ENCODE measurements at places on chromosomes 13 and 19. TPM values are rescaled to one million over a fixed set of nuclear protein-coding genes. Genes with fewer than 3 reads are reported as not detected.
A peak's percentile ranks its signal among the peaks of the same experiment; 100 is the strongest.

The METTL21C gene
- not detected for total RNA-seq

The GPX4 gene
- 337 TPM for total RNA-seq

The MADCAM1 gene
- total RNA-seq, result under 0.01 TPM

The SOHLH2 gene
- 0.43 TPM for total RNA-seq

The B3GNT8 gene
- total RNA-seq, result 1.6 TPM

The CGB5 gene
- total RNA-seq, result not detected

The ZNF878 gene
- total RNA-seq, result under 0.01 TPM

The ZNF112 gene
- total RNA-seq, result 8.6 TPM

The TEX101 gene
- total RNA-seq, result not detected

The NOVA2 gene
- total RNA-seq, result not detected

DNA sequence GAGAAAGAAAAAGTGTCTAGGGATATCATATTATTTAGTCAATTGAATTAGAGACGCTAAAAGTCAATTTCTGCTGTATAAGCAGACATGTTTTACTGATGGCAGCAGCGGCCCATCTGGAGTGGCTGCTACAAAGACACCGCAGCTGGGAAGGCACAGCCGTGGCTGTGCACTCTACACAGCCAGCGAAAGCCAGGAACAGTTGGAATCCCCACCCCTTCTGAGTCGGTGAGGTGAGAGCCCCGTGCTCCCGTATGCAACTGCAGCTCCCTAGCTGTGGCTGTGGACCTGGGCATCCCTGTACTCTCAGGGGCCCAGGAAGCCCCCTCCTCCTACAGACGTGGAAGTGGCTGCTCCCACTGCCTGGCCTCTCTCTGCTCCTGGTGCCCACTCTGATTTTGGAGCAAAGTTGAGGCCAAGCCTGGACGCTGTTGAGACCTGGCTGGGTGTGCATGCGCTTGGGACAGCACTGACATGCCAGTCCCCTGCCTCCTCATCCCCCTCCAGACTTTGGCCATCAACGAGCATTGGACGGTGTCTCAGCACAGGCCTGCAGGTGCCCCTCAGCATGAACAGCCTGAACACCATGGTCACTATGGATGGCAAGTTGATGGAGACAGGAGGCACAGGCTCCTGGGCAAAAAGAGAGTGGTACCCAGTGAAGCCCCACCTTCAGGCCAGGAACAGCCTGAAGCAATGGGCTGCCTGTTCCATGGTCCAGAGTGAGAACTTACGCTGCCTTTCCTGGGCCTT, 944.0 kb upstream of the MIR17HG start:
- DNase-seq, result no peak

- DNase-seq, result no peak
Observed at GRCh38 chr19:16013181-16013850, 63.0 kb upstream of the TPM4 start.

GRCh38 chr19:33796164-33796875, at the start of gene KCTD15:
Gene KCTD15, plus strand, starts transcription at chr19:33796870. Its CDS starts 3,585 bp downstream, at chr19:33800455.
- peak; percentile 49 for DNase-seq

- no peak for DNase-seq
Observed at GRCh38 chr19:6668691-6669090, 1.3 kb downstream of the TNFSF14 start.

DNA sequence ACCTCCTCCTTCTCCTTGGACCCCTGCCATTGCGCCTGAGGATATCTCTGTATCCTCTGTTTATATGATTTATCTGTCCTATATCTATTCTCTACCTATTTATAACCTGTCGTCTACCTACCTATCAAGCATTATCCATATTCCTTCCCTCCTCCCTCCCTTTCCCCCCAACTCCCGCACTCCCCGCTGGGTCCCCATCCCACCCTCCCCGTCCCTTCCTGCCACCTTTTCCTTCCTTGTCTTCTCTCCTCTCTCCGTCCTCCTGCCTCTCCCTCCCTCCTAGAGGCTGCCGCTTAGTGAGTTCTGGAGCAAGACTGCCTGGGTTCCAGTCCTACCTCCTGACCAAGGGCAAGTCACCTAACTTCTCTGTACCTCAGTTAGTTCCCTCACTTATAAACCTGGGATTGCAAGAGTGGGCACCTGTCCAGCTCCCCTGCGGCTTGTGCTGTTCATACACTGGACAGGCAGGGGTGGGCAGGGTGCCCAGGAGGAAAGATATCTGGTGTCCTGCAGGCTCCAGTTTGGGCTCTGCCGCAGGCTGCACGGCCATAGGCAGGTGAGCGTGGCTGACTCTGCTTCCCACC, 16.1 kb downstream of the TTYH1 start:
- peak; percentile 12 for DNase-seq

DNA sequence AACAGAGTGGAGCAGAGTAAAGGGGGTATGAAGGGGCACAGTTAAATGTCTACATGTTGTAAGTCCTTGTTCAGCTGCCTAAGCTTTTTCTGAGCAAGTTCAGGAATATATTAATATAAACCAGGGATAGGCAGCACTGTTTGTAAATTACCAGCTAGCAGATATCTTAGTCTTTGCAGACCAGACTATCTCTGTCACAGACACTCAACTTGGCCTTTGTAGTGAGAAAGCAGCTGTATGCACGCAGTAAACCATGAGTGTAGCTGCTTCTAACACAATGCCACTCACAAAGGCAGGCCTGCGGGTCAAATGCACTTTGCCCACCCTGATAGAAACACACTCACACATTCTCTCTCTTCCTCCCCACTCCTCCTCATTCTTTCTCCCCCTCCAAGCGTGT, 1016.9 kb downstream of the UQCRFS1 start:
- DNase-seq, result no peak

DNA sequence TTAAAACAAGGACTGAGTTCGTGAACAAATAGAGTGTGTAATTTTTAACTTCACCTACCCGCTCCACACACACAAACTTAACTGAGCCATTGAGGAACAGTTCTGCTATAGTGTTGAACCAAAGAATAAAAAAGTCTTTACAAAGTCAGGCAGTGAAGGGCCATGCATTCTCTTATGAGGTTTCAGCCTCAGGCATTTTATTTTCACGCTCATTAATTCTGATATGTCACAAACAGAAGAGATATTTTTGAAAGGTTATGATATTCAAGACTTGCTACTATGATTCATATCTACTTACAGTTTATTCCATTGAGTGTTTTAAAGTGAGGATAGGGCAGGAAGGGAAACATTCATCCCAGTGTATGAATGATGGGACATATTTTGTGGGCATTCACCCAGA, 282.2 kb downstream of the SLITRK5 start:
- no peak for DNase-seq

GRCh38 chr13:32022311-32022710, 9.3 kb upstream of the FRY start:
- DNase-seq, result peak; percentile 53

- peak; percentile 67 for DNase-seq
Observed at GRCh38 chr19:45451131-45451849, 16.5 kb upstream of the FOSB start.

DNA sequence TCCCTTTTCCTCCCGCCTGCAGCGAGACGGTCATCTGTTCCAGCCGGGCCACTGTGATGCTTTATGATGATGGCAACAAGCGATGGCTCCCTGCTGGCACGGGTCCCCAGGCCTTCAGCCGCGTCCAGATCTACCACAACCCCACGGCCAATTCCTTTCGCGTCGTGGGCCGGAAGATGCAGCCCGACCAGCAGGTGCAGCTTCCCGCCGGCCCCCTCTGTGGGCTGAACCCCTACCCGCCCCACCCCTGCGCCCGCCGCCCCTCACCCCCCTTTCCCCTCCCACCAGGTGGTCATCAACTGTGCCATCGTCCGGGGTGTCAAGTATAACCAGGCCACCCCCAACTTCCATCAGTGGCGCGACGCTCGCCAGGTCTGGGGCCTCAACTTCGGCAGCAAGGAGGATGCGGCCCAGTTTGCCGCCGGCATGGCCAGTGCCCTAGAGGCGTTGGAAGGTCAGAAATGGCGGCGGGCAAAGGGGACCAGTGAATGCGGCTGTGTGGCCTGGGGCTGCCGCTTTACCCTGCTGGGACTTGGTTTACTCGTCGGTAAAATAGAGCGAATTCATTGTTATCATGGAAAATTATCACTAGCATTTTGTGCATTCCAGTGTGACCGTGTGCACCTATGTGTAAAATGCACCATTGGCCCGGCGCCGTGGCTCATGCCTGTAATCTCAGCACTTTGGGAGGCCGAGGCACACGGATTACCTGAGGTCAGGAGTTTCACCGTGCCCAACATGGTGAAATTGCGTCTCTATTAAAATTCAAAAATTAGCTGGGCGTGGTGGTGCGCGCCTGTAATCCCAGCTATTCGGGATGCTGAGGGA, 10.6 kb downstream of the VASP start:
- DNase-seq, result no peak

DNA sequence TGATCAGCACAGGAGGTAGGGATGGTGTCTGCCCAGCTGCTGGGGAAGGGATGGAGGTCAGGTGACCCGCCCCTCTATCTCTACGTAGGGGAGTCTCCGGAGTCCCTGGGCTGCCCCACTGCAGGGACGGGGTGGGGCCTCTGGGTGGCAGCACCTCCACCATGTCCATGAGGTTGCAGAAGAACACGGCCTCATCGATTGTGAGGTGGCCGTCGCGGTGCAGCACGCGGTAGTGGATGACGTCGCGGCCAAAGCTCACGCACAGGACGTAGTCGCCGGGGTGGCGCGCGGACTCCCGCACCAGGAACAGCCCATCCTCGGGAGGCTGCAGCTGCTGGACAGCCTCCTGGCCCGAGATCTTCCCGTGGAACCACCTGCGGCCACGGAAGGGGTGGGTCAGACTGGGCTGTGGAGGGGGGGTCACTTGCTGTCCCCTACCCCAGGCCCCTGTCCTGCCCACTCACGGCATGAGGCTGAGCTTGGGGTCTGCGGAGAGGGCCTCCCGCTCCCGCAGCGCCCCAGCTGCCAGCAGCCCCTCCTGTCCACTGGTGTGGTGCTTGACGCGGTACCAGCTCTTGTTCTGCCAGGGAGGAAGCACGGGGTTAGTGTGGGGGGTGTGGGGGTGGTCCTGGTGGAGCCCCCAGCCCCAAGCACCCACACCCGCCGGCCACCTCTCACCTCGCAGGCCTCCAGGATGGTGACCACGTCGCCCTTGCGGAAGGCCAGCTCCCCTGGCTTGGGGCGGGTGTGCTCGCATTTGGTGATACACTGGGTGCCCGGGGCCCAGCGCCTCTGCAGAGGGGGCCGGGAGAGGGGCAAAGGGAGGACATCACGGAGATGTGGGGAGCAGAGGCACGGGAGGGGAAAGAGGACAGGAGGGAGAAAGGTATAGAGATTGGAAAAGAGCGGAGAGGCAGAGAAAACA, 2.3 kb downstream of the MATK start:
- no peak for DNase-seq

- DNase-seq, result no peak
Observed at GRCh38 chr13:48161530-48162179, 66.8 kb upstream of the MED4 start.

GRCh38 chr13:91904005-91904404, 505.6 kb downstream of the GPC5 start:
- no peak for DNase-seq

- DNase-seq, result no peak
Observed at GRCh38 chr19:33734913-33735312, 61.8 kb upstream of the KCTD15 start.

DNA sequence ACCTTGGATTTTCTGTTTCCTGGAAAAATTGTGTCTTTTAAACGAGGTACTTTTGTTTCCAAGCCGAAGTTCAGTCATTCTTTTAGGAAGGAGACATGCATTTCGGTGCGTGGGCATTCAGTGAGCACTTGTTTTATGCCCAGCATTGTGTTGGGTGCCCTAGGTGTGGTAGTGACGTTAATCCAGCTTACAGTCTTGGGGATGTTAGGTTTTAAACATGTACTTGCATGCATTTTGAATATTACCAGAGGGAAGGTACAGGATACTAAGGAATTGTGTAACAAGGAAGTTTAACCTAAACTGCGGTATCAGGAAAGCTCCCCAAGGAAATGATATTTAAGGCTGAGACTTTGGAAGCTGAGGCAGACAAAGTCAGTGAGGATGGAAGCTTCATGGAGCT, 66.3 kb downstream of the ARHGAP35 start:
- DNase-seq, result no peak

DNA sequence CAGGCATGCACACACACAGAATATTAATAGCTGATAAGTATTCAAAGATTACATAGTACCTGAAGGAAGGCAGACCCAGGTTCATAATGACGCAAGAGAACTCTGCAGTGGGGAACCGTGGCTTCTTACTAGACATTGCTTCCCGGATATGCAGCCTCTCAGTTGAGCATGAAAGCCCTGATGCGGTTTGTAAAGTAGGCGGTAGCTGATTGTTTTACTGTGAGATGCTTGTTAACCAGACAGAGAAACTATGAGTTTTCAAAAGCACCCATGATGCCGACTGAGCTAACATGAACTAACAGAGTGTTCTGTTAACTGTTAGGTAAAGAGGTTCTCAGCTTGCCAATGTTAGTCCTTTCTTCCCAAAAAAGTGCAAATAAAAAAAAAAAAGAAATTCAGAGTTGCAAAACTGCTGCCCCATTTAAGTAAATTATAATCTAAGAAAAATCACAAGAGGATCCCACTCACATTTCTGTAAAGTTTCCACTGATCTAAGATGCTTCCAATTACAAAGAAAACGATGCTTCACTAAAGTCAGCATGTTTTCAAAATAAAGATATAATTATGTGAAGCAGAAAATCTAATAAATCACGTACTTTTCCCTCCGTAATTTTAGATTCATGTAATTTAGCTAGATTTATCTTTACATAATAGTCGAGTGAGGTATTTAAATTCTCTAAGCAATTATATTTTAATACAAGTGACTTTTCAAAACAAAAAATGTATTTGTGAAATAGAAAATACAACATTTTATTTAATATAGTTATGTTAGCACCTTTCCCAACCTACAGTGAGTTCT, 2.2 kb downstream of the FLT1 start:
- peak; percentile 89 for DNase-seq

- DNase-seq, result no peak
Observed at GRCh38 chr13:109783447-109783814, 3.0 kb downstream of the IRS2 start.

DNA sequence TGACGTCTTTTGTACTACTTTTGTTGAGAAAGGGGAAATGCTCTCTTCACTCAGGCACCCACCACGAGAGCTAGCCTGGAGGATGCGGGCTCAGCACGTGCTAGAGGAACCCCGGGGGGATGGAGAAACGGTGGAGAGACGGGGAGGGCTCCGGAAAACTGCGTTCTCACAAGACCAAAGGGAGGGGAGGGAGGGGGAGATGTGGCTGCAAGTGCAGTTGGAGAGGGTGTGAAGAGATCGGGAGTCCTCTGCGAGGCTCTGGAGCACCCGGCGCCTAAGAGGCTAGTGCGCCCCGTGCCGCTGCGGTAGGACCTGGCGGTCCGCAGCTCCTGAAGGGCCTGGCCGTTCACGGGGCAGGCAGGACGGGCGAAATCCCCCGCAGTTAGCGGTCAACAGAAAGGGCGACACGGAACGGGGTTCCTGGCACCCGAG, 43.4 kb upstream of the XPO4 start:
- peak; percentile 18 for DNase-seq
